T-helper 2 cell (primary cell): ENCODE measurements at places on chromosomes 13 and 19.
A peak's percentile ranks its signal among the peaks of the same experiment; 100 is the strongest.

- peak; percentile 21 for DNase-seq
These were observed 44.6 kb downstream of the ZNF787 start for GRCh38 chr19:56076498-56076897.

DNA sequence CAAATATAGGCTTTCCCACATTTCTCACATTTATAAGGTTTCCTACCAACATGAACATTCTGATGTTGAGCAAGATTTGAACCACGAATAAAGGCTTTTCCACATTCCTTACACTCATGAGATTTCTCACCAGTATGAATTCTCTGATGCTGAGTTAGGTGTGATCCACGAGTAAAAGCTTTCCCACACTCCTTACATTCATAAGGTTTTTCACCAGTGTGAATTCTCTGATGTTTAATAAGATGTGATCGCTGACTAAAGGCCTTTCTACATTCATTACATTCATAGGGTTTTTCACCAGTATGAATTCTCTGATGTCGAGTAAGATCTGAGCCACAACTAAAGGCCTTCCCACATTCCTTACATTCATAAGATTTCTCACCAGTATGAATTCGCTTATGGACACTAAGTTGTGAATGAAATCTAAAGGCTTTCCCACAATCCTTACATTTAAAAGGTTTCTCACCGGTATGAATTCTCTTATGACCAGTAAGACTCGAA is 19.0 kb downstream of the ZNF790 start:
- no peak for DNase-seq

DNA sequence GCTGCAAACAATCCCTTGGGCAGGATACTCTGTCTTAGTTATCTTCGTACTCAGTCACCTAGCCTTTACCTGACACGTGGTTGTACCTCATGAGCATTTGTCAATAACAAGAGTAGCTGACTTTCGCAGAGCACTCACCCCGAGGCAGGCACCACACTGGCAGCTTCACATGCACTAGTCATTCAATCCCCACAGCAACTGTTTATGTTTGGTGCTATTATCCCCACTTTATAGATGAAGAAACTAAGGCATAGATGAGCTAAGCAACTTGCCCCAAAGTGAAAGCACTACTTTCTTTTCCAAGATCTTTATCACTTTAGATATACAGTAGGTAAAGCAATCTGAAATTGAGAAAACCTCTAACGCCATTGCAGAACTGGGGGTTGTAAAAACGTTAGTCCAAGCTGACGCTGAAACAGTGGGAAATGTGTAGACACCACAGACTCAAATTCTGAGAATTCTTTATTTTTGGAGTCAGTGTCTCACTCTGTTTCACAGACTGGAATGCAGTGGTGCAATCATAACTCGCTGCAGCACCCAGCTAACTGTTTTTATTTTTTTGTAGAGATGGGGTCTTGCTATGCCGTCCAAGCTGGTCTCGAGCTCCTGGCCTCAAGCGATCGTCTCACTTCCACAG is 446.0 kb downstream of the FOXO1 start:
- no peak for DNase-seq

- DNase-seq = no peak
These were observed 42.2 kb upstream of the TEX29 start for GRCh38 chr13:111278258-111278657.

GRCh38 chr13:112857914-112858490 is 111.0 kb upstream of the MCF2L start:
- DNase-seq = no peak

DNA sequence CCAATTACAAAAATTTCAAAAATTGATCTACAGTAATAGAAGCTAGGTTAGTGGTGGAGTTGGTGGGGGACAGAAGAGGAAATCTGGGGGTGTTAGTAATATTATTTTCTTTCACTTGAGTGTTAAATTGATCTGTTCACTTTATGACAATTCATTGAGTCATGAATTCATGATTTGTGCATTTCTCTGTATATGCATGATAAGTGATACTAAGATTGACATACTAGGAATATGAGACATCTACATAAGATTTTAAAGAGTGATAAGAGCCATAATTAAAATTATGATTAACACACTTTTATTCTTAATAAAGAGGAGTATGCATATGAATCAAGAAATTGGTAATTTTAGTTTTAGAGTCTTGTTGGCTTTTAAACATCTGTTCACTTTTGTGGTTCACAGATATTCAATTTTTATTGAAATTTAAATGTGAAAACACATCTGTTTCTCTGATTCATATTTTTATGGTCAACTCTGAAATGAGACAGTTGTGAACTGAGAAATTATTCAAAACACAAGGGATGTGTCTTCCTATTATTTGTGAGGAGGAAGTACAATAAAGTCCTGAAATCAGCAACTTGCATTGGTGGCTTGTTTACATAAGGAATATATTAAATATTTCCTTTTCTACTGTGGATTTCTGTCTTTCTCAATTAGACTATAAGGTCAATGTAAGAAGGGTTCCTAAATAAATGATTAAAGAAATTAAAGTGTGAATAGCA is 196.5 kb downstream of the ITGBL1 start:
- no peak for DNase-seq

DNA sequence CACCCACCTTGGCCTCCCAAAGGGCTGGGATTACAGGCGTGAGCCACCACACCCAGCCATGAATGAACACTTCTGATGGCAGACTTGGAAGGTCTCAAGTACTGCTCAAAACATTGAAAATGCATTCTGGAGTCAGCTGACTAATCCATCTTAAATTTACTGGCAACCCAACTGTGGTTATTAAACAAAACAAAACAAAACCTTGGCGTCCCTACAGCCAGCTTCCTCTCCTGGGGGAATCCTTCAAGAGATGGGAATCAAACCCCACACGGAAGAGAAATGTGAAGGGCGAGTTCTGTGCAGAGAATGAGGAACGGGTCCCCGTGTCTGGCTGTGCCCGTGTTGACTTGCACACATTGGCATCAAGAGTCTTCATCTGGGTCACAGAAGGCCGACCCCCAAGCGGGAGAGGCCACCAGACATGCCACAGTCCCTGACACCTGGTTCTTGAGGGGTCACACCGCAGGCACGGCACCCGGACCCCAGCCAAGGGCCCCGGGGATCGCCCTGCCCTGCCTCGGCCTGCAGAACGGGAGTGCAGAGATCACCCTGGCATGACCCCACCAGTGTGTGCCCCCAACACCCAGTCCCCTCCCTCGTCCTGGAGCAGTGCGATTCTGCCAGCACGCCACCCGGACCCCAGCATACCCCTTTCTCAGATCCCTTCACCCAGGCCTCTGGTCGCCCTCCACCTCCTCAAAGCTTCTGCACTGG is 3.2 kb downstream of the MAP2K2 start:
- DNase-seq = no peak

DNA sequence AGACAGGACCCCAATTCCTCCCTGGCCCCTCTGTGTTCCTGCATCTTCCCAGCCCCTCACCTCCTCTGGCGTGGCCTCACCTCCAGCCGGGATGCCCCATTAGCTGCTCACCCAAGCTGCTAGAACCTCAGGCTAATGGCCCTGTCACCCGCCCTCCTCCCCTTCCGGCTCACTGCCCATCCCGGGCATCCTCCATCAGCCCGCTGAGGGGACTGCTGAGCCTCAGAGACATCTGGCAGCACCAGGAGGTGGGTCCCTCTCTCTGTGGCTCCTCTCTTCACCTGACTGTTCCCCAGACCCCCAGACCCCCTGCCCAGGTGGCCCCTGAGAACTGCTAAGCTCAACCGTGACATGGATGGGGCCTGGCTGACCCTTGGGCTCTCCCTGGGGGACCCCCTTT is 2.9 kb downstream of the FFAR1 start:
- no peak for DNase-seq

DNA sequence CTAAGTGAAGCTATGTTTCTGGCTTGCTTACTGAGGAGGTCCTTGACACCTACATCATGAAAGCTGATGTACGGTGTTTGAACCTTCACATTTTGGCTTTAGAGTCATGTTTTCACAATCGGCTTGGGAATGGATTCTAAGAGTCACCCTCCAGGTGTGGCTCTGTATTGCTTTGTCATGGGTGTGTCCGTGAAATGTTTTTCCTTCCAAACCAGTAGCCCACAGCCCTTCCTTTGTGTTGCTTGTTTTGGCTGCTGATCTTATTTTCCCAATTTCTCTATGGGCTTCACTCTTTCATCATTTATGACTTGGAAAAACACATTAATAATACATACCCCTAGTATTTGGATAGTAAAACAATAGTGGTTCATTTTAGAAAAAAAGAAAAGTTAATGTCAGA is 240.6 kb downstream of the GGACT start:
- DNase-seq = no peak

GRCh38 chr13:48220592-48220980 is 12.4 kb upstream of the ITM2B start:
- peak; percentile 46 for DNase-seq

GRCh38 chr19:28332351-28332750 is 880.6 kb downstream of the UQCRFS1 start:
- no peak for DNase-seq

DNA sequence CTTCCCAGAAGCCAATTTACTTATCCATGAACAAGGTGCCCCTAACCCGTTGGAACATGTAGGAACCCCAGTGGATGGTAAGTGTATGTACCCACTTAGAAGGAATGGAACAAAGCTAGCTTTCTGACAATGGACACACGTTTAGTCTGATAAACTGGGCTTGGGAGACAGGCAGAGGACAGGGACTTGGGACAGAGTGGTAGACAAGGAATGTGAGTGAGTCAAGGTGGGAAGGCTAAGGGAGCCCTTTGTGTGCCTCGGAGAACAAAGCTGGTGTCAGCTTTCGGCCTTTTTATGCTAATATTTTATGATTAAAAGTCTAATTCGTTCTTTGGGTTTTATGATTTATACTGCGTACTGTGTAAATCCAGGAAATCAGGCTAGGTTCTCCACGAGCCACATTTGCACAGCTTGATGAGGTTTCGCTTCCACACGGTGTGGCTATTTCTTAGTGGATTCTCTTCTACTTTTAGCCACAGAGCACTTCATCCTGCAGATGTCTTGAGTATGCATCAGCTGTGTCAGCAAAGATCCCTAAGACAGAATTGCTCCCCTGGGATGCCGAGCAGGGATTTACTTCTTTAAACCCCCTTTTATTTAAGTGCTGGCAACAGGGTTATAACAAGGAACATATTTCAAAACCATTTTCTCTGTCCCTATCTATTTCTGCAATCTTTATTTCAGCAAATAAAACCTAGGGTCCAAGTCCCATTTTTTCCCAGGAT is 258.5 kb downstream of the DLEU7 start:
- no peak for DNase-seq

GRCh38 chr13:51070005-51070649 is 40.9 kb downstream of the C13orf42 start:
- peak; percentile 62 for DNase-seq

DNA sequence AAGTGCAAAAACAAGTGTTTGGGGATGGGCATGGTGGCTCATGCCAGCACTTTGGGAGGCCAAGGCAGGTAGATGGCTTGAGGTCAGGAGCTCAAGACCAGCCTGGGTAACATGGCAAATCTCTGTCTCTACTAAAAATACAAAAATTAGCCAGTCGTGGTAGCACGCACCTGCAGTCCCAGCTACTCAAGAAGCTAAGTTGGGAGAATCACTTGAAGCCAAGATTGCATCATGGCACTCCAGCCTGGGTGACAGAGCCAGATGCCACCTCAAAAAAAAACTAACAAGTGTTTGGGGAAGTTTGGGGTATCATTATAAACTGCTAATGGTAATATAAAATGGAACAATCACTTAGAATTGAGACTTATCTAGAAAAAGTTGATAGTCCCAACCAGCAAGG is 24.6 kb downstream of the XPO4 start:
- DNase-seq = no peak

- DNase-seq = no peak
These were observed 31.9 kb downstream of the HTR2A start for GRCh38 chr13:46864941-46865340.

DNA sequence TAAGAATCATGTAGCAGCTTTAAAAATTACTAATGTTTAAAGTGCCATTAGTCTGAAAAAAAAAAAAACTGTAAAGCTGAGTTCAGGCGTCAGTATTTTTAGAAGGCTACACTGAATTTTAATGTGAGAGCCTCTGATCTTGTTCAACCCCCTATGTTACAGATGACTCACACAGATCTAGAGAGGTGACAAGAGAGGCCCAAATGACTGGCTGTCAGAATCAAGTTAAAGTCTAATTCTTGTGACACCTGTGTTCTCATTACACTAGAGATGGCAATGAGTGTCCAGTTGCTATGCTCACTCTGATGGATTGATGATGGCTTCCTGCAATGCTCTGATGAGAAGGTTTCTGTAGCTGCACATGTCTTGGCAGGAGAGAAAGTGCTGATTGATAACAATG is 203.5 kb upstream of the OBI1 start:
- no peak for DNase-seq

GRCh38 chr13:67614579-67614978 is 384.4 kb upstream of the PCDH9 start:
- no peak for DNase-seq

DNA sequence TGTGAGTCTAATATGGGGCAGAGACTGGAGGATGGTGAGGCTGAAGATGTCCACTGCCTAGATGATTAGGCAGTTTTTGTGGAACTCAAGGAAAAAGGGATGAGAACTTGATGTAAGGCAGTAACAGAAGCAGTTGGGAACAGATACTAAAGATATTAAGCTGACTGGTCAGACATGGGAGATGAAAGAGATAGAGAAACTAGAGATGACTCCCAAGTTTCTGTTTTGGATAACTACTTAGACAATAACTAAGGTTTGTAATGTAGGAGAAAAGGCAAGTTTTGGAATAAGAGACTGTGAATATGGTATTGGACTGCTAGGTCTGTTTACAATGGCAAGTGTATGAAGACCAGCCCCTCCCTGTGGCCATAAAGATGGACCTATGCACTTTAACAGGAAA is 43.5 kb upstream of the CLDN10 start:
- no peak for DNase-seq

GRCh38 chr19:18020212-18021085 is 12.5 kb downstream of the ARRDC2 start:
- no peak for DNase-seq

GRCh38 chr19:47324502-47324901 is 7.5 kb upstream of the C5AR2 start:
- DNase-seq = no peak

DNA sequence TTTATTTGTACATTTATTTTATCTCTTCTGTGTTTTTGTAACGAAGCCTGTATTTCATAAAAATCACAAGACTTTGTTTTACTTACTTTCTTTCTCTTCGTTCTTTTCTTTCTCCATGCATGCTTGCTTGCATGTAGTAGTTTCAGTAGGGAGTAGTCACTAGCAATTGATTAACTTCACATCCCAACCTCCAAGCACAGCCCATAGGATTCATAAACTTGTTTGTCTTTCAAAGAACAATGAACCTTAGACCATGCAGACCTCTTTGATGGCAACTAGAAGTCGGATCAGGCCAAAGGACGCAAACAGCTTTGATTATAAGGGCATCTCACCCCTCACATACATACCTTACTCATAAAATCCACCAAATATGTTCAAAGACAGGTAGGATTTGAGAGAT is 3.1 kb upstream of the PRR20A start:
- no peak for DNase-seq
